Renal pelvis (tissue), 12 donors: ENCODE measurements at places on chromosomes 4 and X.
A peak's percentile ranks its signal among the peaks of the same experiment; 100 is the strongest.

DNA sequence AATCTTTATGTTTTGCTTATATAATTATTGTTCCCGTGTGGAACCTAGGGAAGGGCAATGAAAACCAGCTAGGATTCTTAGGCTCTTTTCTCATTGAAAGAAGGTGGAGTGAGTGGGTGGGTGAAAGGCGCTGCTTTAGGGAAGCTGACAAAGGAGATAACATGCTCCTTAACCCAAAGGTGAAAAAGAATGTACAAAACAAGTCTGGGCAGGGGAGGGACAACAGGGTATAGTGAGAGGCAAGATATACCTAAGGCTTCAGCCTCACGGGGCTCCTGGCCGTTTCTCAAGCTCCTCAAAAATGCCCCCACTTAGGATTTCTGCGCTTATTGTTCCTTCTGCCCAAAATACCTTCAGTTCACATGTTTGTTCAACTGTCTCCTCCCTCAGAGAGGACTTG lies 1.8 kb downstream of the SH2D1A start:
- DNase-seq, result no peak

DNA sequence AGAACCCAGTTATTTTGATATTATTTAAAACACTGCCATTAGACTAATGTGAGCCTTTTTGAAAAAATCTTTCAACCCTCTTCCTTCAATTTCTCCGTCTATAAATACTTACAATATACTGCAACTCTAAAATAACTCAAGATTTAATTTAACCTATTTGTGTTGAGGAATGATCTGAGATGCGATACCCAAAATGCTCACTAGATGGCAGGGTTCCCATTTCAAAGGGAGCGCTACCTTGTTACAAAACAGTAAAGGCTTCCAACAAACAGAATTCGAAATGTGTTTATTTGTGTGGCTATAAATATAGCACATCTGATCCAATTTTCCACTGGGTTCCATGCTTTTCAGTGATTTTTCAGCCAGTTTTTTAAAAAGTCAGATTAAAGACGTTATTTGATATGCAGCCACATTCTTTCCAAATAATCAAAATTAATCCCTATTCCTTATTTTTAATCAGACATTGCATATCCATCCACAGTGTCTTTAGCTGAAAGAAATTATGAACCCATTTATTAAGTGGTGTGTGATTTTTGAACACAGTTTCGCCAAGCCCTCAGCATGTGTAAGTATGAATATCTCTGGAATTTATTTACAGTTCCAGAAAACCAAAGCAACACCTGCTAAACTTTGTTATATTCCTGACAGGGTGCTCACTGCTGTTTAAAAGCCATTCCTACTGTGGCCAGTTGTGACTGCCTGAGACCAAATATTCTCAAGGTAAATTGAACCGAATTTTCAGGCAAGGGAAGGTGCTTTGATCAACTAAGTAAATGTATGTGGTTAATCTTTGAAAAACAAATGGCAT lies 668.0 kb upstream of the LCORL start:
- DNase-seq, result peak; percentile 79

- no peak for DNase-seq
Measured at GRCh38 chr4:113576947-113577678, 184.4 kb downstream of the CAMK2D start.

- no peak for DNase-seq
Measured at GRCh38 chrX:11427453-11428071, 134.3 kb downstream of the AMELX start.

- DNase-seq, result no peak
Measured at GRCh38 chrX:69063486-69063885, 101.8 kb downstream of the PJA1 start.

DNA sequence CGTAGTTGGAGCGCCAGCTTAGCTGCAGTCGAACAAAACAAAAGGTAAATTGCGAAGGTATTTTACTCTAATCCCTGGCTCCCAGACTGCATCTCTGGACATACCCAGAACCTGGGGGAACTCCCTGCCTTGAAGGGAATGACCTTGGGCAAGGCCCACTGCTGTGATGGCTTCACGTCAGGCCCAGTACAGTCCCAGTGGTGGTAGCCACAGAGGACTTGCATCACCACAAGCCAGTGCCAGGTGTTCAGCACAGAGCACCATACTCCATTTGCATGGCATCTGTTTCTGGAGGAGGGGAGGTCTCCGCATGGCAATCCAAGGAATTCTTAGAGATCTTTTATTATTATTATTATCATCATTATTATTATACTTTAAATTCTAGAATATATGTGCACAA lies 5.6 kb downstream of the ETDA start:
- no peak for DNase-seq

- no peak for DNase-seq
Measured at GRCh38 chr4:41512136-41512535, 25.8 kb upstream of the LIMCH1 start.

DNA sequence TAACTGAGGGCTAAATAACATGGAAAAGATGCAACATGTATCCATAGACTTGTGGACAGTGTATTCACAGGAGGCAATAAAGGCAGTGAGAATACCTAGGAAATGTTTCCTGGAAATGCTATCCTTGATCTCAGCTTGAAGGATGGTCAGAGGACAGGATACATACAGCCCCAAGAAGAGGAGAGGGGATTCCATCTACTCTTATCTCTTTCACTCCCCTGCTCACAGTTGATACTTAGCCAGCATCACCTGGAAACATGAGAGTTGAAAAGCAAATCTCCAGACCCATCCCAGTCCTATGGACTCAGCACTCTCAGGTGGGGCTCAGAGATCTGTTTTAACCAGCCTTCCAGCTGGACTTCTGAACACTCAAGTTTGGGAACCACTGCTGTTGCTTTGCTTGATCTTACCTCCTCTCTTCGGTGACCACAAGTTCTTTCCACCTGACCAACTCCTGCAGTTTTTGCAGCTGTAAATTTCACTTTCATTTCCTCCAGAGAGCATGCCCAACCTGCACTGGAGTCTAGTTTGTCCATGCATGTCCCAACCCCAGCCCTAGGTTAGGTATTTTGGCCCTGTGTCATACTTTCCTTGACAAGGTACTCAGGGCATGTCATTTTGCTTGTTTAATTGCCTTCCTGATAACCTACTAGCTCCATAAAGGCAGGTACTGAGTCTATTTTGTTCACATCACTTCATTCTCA lies 10.4 kb downstream of the RELL1 start:
- DNase-seq, result no peak

- no peak for DNase-seq
Measured at GRCh38 chr4:19375136-19375804, 876.4 kb upstream of the SLIT2 start.

DNA sequence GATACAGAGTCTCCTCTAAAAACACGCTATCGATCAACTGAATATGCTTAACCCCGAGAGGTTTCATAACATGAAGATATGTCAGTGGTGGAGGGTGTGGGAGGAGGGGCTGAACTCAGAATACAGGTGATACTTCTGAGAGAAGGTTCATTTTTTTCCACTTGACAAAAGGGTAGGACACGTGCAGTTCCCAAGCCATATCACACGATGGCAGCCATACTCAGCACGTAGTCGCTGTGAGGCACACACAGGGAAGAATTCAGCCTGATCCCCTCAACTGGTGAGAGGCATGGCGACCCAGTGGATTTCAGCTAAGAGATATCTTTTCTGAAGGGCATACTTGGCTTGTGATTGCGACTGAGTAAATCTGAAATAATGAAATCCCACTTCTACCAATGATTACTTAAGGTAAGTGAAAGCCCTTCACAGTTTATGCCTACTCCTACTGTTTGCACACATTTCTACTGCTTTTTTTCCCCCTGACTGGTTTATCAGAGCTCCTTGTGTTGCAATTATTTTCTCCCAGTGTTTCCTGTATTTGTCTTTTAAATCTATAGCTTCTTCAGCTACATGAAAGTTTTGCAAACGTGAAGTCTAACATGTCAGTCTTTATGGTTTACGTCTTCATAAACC lies 133.1 kb downstream of the CORIN start:
- DNase-seq, result peak; percentile 69

DNA sequence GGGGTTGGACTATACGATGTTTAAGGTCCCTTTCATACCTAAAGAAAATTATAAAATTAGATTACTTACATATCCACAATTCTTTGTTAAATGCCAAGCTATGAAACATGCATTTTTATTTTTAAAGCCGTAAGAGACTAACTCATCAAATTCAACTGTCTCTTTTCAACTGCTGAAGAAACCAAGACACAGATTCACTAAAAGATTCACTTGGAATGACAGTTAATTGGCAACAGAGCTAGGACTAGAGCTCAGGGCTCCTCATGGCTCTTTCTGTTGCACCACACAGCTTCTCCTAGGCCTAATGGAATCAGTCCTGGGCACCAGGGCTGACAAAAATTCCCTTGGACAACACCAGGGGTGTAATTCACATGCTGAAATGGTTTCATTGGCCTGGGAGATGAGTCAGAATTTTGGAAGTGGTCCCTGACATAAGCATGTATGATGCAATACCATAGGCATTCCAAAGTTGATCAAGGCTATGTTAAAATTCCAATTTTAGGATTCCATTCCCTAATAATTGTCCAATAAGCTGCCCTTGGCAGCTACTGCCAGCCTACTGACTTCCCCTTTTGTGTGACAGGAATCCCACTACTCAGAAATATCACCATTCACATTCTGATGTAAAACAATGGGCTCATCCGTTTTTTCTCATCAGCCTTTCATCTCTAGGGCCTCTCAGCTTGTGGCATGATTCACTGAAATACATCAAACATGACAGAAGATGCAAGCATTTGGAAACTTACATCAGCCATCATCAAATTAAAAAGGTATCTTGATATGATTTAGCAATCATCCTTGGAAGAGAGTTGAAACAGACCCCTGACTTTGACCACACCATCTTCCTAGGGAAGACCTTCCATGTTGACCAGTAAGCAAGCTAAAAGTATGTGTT lies 54.2 kb downstream of the PLAC1 start:
- DNase-seq, result no peak

DNA sequence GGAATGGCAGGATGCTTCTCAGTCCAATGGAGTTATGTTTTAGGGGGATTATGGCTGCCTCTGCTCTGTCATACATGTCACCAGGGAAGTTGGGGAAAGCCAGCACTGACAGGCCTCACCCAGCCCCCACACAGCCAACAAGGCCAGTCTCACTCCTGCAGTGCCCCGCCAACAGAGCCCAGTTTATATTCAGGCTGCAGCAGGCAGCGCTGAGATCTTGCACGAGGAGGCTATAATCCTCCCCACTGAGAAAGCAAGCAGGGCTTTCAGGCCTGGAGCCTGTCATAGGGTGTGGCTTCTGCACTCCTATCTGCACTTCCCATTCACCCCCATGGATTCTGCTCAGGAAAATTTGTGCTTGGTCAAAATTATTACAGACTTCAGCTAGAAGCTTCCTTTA lies 25.1 kb downstream of the ADAD1 start:
- DNase-seq, result no peak

- DNase-seq, result no peak
Measured at GRCh38 chr4:152901205-152901604, 34.9 kb upstream of the FHDC1 start.

- no peak for DNase-seq
Measured at GRCh38 chrX:100328351-100328750, 81.7 kb downstream of the PCDH19 start.

DNA sequence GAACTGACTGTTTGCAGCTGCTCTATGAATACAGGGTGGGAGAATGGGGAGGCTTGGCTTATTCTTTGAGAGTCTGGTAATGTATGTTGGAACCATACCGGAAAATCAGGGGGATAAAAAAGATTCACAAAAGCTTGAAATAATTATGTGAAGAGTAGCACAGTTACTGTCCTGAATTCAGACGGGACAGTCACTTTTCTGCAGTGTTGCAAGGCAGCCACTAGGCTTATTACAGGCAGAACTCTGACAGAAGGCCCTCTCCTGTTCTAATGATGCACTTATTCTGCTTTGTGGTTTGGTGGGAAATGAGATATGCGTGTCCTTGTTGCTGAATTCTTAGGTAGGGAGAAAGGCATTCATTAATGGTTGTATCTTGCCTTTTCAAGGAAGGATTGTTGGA lies 37.2 kb downstream of the GUCY1B1 start:
- DNase-seq, result no peak

DNA sequence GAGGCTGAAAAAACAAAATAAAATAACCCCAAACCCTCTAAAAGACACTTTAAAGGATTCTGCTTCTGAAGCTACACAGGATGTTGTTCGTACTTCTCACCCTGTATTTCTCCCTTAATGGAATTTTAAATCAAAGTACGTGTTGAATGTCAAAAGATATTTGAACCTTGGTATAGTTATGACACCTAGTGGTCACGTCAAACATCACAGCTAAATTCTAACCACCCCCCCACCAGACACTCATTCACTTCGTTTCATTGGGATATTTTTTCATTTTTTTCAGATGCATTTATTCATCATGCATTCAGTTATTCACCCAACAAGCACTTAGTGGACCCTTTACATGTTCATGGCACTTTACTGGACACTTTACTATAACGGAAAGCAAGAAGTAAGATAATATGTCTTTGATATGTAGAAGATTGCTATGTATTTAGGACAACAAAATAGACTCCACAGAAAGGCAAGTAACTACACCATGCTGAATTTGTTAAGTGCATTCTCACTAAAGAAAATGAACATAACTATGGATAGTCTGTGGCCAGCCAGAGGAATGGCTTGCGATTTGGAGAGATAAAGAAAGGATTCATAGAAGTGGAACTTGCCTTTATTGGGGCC lies 62.5 kb upstream of the GPR174 start:
- peak; percentile 23 for DNase-seq

DNA sequence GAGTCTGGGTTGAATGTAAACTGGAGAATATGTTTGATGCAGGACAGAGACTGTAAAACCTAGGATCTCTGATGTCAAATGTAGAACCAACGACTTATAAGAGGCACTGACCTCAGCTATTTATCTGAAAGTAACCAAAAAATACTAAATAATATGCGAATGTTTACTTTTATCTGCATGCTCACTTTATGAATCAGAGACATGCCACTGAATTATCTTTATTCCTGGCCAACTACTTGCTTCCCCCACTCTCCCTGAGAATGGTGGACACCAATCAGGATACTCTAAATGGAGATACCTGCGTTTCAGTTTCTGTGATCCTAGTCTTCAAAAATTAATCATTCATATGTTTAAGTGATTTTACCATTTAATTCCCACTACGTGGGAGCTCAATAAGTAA lies 1038.4 kb upstream of the PABPC4L start:
- DNase-seq, result no peak

- DNase-seq, result no peak
Measured at GRCh38 chr4:176805155-176805554, 12.4 kb upstream of the VEGFC start.

DNA sequence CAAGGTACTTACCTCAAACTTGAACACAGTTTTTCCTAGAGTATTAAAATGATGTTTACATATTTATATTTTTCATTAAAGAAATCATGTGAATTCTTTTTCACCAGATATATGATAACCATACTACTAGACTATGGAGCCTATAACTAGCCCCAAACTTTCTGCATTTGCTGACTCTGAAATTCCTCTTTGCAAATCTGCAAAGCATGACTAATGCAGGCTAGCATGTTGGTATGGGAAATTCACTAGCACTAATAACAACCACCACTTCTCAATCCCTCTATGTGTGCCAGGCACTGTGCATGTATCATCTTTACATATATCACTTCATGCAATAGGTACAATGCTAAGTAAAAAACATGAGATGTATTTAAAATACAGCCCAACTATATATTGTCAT lies 51.1 kb downstream of the SLC10A7 start:
- no peak for DNase-seq

- no peak for DNase-seq
Measured at GRCh38 chrX:40244980-40245379, 147.2 kb upstream of the BCOR start.
